ENCODE measurements at places on chromosomes 1 and 21.

- DNase-seq, result no peak
Observed at GRCh38 chr1:93608187-93609109, 73.2 kb downstream of the BCAR3 start.

DNA sequence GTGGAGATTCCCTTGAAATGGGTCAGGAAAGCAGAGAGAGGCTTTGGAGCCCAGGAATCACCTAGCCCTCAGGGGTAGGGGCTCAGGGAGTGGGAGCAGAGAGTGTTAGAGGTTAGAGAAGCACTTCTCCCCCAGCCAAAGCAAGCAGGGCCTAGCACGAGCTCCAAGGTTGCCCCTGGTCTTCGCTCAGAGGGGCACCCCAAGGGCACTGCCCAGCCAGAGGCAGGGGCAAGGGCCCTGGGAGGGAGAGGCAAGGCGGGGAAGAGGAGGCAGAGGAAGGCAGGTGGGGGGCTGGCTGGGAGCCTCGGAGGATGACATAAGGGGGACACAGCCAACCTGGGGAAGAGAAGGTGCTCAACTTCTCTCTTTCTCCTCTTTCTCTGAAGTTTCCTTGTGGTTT, 71.9 kb downstream of the CASZ1 start:
- no peak for DNase-seq

GRCh38 chr21:17690078-17690494, 77.4 kb upstream of the BTG3 start:
- peak; percentile 2 for DNase-seq

DNA sequence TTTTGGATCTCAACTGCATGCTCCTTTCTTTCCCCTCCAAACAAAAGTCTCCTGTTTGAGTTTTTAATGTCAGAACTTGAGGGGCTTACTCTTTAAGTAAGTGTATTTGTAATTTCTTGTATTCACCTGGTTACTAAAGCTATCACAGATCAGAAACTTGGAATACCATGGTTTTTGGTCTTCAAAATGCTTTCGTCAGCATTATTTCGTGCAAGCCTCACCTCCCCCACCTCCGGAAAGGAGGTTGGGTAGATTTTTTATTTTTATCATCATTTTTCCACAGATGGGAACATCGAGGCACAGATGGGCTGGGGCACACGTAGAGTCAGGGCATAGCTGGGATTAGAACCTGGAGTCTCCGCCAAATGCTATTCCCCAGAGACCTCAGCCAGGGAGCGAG, 100.7 kb downstream of the IER5 start:
- DNase-seq, result no peak

DNA sequence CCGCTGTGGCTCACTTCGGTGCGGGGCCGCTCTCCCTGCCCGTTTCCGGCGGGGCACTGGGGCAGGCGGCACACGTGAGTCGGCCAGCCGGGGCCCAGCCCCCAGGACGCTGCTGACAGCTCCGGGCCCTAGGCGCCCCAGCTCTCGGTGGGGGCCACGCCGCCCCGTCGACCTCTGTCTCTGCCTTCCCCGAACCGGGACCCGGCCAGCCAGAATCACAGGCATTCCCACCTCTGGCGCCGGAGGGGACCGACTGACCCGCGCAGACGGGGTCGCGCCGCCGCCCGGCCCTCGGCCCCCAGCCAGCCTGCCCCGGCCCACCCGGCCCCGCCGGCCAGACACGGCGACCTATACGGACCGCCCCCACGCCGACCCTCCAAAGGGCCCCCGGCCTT, 755 bp downstream of the SCMH1 start:
- peak; percentile 66 for DNase-seq

- no peak for DNase-seq
Observed at GRCh38 chr21:44006656-44007055, 5.5 kb upstream of the TRAPPC10 start.

DNA sequence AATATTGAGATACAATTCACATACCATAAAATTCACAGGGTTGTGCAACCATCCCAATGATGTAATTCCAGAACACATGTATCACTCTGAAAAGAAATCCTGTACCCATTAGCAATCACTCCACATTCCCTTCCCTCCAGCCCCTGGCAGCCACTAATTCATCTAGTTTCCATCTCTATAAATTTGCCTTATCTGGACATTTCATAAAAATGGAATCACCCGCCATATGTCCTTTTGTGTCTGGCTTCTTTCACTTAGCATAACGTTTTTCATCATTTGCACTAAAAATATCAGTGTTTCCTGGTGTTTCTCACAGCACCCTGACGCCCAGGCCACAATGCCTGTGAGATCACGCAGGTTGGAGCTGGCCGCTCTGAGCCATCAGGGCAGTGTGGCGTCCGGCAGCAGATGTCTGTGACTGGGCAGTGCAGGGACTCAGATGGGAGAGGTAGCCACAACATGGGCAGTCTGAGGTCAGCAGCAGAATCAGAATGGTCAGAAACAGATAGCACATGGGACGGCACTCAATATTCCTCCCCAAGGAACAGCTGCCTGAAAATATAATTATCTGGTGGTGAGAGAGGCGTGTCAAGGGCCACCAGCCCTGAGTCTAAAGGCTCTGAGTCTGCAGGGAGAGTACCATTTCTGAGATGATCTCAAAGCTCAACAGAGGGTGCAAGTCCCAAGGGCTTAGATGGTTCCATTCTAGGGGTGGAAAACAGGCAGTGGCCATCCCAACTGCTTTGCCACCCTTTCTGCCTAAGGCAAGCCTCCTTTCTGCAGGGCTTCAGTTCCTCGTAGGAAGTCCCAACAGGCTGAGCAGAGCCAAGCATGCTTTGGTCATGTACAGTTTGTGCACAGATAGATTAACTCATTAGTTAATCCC, 129.4 kb upstream of the EDN2 start:
- no peak for DNase-seq
